ENCODE measurements at places on chromosomes 6 and 20. TPM values are rescaled to one million over a fixed set of nuclear protein-coding genes. Genes with fewer than 3 reads are reported as not detected.
A peak's percentile ranks its signal among the peaks of the same experiment; 100 is the strongest.

DNA sequence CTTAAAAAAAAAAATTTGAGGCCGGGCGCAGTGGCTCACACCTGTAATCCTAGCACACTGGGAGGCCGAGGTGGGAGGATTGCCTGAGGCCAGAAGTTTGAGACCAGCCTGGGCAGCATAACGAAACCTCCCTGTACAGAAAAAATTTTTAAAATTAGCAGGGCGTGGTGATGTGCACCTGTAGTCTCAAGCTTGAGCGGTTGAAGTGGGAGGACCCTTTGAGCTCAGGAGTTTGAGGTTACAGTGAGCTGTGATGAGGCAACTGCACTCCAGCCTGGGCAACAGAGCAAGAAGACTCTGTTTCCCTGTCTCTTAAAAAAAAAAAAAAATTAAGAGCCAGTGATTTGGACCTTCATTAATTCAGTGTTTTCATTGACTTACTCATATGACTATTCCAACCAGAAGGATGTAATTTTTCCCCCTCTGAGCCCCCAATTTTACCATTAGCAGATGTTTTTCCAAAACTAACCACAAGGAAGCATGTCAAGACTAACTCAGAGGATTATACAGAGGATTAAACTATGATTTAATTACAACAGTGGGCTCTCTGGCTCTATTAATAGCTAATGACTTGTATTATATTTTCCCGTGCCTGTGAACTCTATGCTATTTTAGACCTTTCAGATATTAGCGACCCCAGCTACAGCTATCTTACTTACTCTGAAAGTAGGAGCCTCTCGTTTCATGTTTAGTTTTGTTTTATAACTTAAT lies 75.1 kb downstream of the ARID1B start:
- DNase-seq: no peak

GRCh38 chr6:27651371-27651732 lies 178.4 kb upstream of the ZNF184 start:
- no peak for DNase-seq

RIMS4 gene
- 2.2 TPM for total RNA-seq

RIPPLY2 gene
- not detected for total RNA-seq

LY6G6C gene
- total RNA-seq: not detected

GRCh38 chr6:1424306-1424927 lies 35.0 kb downstream of the FOXF2 start:
- peak; percentile 52 for DNase-seq

- no peak for DNase-seq
These were observed 263.2 kb upstream of the NT5E start for GRCh38 chr6:85186546-85187175.

TRAPPC3L gene
- total RNA-seq: 1.4 TPM

CARMIL1 gene
- 34.4 TPM for total RNA-seq

DNA sequence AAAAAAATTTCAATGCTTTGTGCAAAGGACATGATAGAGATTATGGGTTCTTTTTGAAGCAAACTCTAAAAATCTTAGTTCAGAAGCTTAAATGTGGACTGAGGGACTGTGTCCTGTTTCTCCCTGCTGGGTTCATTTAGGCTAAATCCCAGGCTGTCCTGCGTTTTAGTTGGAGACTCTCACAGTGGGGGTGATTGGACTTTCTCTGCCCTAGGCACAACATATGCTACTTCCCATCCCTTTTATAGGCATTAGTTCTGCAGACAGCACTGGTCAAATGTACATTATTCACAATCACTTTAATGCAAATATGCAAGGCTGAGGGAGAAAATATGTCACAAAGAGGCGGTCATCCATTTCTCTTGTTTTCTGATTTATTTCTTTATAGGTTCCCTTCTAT lies 71.3 kb downstream of the TFAP2B start:
- no peak for DNase-seq

- DNase-seq: no peak
These were observed 19.8 kb upstream of the ENPP1 start for GRCh38 chr6:131787766-131788712.

GRCh38 chr6:62516291-62517141 lies 230.5 kb upstream of the KHDRBS2 start:
- DNase-seq: no peak

MTRF1L gene
- 14.7 TPM for total RNA-seq

RNF146 gene
- total RNA-seq: 106 TPM

GRCh38 chr20:34220561-34220960 lies 20.7 kb upstream of the ASIP start:
- no peak for DNase-seq

IL17F gene
- total RNA-seq: not detected

DNA sequence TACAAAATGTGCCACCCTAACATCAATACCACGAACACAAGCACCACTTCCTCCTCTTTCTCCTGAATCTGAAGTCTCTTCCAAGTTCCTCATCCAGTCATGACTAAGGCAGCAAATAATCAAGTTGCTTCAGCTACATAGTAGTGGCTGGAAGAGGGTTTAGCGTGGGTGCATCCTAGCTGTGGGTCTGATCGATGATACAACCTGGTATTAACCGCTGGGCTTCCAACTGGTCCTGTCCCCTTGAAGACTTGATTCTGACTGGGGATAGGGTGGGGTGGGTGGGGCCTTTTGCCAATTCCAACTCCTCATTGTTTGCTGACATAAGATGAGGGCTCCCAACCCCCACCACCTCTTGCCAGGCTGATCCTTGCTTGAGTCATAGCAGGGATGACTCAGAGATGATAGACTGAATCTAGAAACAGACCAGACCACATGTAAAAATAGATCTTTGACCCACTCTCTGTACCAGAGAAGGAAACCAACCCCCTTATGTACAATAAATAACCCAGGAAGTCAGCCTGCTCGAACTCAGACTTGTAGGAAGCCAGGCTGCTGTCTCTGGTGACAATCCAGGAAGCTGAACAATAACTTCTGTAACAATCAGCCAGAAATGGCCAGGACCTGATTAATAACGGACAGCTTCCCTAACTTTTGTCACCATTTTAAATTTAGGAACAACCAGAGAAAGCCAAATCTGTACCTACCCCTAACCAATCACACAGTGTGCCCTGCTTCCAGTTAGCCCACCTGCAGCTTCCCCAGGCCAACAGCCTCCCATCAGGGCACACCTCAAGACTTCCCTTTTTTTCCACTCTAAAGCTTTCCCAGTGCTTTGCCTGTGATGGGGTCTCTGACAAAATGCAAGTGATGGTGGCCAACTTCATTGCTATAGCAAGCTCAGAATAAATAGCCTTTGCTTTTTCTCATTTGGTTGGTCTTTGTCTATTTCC lies 68.9 kb upstream of the FAM184A start:
- DNase-seq: peak; percentile 59

GPSM3 gene
- 20.1 TPM for total RNA-seq

DNA sequence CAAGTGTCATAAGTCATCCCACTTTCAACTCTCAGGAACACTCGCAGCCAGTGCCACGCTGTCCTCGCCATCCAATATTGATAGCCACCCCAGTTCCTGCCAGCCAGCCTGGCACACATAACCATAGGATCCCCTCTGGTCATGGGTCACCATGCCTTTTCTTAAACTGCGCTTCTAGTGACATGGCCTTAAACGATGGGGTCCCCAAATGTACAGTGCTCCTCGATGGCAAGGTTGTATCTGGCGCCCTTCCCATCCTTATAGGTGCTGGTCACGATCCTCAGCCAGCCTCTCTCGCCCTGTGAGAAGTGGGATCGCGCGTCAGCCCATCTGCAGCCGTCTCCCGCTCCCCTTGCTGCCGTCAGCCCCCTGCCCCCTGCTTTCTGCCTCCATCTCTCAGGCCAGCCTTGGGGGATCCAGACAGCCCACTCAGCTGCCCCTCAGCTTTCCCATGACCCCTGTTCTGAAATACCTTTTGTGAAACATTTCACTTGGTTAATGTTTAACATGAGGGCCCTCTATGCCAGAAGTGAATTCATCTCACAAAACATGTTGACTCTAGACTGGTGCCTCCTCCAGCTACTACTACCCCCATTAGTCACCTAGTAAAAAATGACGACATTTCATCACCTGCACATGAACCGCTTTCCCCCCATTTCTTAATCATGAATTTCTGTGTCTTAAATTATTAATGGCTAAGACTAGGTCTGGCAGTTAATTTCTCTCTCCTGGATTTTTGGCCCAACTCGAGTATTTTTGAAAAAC lies 11.4 kb downstream of the CTSZ start:
- DNase-seq: peak; percentile 42

TSBP1 gene
- total RNA-seq: not detected

RRAGD gene
- total RNA-seq: 46.1 TPM

DNA sequence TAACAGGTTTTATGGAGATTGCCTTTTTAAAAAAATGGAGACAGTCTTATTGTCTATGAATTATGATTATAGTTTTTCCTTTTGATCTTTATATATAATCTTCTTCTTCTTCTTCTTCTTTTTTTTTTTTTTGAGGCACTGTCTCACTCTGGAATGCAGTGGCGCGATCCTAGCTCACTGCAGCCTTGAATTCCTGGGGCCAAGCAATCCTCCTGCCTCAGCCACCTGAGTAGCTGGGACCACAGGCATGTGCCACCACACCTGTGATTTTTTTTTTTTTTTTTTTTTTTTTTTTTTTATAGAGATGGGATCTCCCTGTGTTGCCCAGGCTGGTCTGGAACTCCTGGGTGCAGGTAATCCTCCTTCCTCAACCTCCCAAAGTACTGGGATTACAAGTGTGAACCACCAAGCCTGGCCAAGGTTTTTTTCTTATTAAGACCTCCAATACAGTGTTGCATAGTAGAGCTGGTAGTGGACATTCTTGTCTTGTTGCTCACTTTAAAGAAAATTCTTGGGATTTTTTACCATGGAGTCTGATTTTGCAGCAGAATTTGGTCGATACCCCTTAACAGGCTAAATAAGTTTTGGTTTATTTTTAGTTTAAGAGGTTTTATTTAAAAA lies 46.5 kb downstream of the STK4 start:
- DNase-seq: no peak

DNA sequence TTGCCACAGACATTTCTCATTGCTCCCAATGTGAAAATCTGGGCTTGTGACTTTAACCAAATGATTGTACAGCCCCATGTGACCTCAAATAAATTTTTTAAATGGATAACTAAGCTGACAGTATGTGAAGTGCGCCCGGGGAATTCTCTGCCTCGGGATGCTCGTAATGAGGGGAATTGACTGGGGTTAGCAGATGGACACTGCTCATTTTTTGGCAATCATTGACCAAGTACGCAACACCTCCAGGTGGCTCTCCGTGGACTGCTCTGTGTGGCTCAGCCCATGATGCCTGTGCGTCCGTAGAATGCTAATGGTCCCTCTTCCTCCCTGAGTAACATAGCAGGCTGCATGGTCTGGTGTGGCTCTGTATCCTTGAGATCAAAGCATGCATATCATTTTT lies 42.4 kb downstream of the FARS2 start:
- no peak for DNase-seq

BTN1A1 gene
- not detected for total RNA-seq

DNA sequence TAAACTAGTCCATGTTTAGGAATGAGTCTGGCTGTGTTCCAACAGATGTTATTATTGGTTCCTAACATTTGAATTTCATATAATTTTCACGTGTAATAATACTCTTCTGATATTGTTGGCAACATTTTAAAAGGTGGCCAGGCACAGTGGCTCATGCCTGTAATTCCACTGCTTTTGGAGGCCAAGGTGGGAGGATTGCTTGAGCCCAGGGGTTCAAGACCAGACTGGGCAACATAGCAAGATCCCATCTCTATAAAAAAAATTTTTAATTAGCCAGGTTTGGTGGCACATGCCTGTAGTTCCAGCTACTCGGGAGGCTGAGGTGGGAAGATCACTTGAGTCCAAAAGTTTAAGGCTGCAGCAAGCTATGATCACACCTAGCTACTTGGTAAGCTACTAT lies 116.2 kb downstream of the MTHFD1L start:
- DNase-seq: no peak

DNA sequence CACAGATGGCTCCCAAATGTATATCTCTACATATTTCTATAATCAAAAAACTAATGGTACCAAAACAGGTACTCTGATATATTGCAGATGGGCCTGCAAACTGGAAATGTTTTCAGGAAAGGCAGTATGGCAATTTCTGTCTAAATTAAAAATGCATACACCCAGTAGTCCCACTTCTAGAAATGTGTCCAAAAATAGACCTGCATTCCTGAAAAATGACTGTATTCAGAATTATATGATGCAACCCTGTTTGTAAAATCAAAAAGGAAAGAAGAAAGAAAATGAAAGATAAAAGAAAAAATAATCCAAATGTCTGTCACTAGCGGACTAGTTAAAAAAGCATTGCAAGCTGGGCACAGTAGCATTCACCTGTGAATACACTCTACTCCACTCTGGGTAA lies 12.9 kb upstream of the MICB start:
- DNase-seq: no peak

PMEPA1 gene
- total RNA-seq: 13.2 TPM

GRCh38 chr6:109339906-109340678 lies 42.2 kb downstream of the CD164 start:
- no peak for DNase-seq

DNA sequence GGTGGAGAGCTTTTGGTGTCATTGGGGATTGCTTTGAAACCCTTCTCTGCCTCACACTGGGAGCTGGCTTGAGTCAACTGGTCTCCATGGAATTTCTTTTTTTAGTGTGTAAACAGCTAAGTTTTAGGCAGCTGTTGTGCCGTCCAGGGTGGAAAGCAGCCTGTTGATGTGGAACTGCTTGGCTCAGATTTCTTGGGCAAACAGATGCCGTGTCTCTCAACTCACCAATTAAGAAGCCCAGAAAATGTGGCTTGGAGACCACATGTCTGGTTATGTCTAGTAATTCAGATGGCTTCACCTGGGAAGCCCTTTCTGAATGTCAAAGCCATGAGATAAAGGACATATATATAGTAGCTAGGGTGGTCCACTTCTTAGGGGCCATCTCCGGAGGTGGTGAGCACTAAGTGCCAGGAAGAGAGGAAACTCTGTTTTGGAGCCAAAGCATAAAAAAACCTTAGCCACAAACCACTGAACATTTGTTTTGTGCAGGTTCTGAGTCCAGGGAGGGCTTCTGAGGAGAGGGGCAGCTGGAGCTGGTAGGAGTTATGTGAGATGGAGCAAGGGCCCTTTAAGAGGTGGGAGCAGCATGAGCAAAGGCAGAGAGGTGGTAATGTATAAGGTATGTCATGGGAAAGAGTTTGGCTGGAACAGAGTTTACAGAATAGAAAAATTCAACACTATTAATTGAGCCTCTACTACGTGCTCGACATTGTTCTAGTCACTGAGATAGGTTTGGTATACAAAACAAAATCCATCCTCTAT lies 31.2 kb downstream of the SRSF3 start:
- DNase-seq: no peak

- DNase-seq: no peak
These were observed 338 bp downstream of the RWDD1 start for GRCh38 chr6:116571683-116572000.

GRCh38 chr6:35794536-35795452 lies 2.3 kb downstream of the CLPS start:
- DNase-seq: no peak

GRCh38 chr6:157137501-157137900 lies 185.8 kb downstream of the TMEM242 start:
- no peak for DNase-seq

KHDC1L gene
- not detected for total RNA-seq

ZC3H12D gene
- 1.4 TPM for total RNA-seq

DNA sequence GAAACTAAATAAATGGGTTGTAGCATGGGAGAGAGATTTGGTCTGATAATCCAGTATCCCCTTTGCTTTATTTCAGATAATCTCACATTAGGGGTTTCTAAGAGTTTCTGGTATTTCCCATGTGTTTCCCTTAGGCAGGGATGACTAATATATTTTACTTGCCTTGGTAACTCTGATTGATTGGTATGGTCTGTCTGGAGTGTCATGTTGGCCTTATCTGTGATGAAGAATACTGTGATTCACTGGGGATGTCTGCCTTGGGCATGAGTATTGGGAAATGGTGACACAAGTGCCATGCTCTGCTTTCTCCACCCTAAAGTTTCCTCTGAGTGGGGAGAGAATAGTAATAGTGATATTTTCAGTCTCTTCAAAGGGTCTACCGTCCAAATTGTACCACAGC lies 10.1 kb downstream of the SLC22A2 start:
- DNase-seq: no peak
